Tracheal epithelial cell (primary cell): ENCODE measurements at places on chromosomes 7 and 10. TPM values are rescaled to one million over a fixed set of nuclear protein-coding genes. Genes with fewer than 3 reads are reported as not detected.

Gene ZNF655
- total RNA-seq = 30.6 and 52.9 TPM in 2 replicates

Gene DUSP5
- 36.7 and 89.9 TPM in 2 replicates for total RNA-seq

Gene DNA2
- total RNA-seq = 3.8 and 5.1 TPM in 2 replicates

Gene STEAP4
- total RNA-seq = 2.1 and 5.1 TPM in 2 replicates

Gene PTPN12
- 33.5 and 43.6 TPM in 2 replicates for total RNA-seq

Gene CDK13
- 46.0 and 57.5 TPM in 2 replicates for total RNA-seq
